CD4-positive, alpha-beta T cell treated with Interferon gamma for 1 hour (primary cell): ENCODE measurements at places on chromosomes 3 and 15.

DNA sequence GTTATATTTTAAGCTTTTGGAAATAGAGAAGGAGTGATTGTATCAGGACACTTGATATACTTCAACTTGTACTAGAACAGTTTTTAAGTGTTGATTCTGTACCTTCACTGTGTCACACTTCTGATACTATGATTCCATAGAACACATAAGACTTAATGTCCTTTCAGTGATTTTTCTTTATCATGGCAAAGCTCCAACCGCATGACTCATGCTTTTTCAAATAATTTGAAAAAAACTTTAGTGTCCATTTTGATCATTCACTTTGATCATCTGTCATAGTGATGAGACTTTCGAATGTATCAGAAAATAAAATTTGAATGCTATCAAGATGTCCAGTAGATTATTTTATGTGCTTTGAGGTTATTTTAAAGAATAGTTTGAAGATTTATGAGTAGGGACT is 32.0 kb downstream of the AP4E1 start:
- no peak for DNase-seq

DNA sequence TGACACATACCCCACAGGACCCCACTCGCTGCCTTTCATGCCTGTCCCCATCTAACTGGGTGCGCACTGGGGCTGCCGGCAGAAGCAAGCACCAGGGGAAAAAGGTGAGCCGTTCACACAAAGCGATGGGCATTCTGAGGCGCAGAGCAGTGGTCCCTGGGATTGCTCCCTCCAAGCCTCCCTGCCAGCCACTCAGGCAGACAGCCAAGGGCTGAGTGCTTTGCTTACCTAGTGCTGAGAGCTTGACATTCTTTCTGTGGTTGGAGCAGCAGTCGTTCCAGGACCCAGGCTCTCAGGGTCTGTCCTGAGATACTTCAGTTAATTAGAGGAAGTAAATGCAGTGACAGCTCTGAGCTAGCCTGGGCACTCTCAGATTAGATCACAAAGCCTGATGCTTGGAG is 5.7 kb downstream of the ESYT3 start:
- no peak for DNase-seq

DNA sequence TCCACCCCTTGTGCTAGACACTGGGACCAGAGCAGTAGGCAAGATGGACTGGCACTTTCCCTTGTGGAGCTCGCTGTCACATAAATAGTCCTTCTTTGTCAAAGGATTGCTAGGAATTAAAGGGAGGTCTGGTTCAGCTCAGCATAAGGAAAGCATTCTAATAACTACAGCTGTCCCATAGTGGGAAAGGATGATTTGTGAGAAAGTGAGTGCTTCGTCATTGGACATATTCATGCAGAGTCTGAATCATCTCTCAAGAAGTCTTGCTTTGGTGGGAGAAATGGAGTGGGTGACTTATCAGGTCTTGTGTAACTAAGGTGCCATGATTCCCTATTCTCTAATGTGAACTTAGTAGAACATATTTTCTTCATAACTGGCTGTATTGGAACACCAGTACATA is 14.7 kb downstream of the PPARG start:
- no peak for DNase-seq

- DNase-seq: no peak
These were observed 55.4 kb downstream of the NUP210 start for GRCh38 chr3:13364602-13365271.

DNA sequence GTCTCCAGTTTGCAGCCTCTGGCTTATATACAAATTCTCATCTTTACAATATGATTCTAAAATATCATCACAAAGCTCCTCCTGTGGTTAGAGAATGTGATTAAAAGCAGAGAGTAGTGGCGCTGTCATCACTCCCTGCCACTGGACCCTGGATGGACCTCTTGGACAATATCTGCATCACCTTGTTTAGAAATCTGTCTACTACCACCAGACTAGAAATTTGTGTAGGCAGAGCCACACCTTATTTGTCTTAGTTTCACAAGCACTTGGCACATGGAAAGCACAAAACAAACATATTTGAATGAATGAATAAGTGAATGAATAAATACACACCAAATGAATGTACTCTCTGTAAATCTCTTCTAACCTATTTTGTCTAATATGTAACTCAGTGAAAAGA is 68.1 kb downstream of the IMPG2 start:
- DNase-seq: no peak

GRCh38 chr3:14231998-14232501 is 53.4 kb downstream of the LSM3 start:
- DNase-seq: no peak

DNA sequence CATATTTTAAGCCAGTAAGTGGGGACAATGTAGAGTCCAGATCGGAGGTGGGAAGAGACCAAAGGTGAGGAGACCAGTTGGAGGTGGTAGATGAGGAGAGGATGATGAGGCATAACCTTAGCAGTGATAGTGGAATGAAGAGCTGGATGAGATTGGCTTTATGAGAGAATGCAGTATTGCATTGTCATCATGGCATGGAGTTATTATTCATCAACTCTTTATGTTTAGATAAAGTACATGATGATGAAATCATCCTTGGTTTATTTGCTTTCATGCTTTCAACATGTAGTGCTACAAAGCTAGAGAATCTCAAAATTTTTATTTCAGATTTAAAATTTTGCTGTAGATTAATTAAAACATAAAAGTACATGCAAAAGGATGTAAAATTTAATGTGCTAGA is 64.0 kb downstream of the PPM1L start:
- no peak for DNase-seq

DNA sequence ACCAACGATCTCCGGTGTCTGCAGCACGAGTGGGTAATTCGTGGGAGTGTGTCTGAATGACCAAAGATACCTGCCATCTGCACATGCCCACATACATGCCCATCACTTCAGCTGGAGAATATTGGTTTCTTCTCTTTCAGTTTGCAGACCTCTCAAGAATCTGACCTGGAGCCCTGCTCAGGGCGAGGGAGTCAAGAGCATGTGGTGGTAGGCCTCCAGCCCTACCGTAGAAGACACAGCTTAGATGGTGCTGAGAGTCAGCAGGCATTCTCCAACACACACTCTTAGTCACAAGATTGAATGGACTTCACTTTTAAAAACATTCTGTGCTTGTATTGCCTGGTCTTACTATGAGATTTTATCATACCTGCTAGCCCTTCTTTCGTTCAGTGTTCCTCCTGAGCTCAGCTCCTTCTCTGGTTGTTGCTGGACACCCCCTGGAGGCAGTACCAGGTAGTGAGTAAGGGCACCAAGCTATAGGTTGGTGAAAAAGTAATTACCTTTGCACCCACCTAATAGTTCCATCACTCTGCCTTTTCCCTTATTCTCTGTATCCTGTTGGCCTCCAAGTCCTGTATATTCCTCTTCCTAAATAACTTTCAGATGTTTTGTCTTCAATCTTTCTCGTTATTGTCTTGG is 252.0 kb downstream of the CACNA2D3 start:
- no peak for DNase-seq

DNA sequence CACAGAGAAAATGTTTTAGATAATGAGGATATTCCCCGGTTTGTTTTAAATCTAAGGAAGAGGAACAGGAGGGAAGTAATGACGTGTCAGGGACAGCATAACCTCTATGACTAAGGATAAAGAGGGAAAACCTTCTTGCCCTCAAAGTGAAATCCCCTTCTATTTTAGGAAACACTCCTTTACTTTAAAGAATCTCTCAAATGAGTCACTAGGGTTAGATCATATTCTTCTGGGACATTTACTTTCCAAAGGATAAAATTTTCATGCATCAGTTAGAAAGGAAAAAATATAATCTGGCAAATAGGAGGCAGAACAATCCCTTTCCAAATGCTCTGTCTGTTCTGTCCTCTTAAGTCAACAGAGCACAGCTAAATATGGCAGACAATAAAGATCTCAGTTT is 43.2 kb upstream of the UBE2E2 start:
- no peak for DNase-seq

DNA sequence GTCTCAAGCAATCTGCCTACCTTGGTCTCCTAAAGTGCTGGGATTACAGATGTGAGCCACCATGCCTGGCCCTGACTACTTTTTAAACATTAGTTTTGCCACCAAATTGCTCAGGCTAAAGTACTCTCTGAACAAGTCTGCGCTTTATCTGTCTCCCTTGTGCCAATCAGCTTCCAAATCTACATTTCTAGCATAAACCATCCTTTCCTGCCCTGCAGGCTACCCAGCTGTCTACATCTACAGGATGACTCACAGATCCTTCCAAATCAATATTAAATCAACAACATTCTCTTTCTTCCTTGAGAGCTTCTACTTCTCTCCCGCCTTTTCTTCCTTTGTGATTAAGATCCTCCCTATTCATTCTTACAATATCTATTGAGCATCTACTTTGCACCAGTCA is 16.0 kb upstream of the ATOSA start:
- DNase-seq: no peak

- no peak for DNase-seq
These were observed 18.8 kb upstream of the CFAP161 start for GRCh38 chr15:81115054-81115939.

GRCh38 chr15:95202569-95203349 is 971.4 kb downstream of the MCTP2 start:
- no peak for DNase-seq

GRCh38 chr3:134334231-134334900 is 39.9 kb downstream of the AMOTL2 start:
- no peak for DNase-seq

DNA sequence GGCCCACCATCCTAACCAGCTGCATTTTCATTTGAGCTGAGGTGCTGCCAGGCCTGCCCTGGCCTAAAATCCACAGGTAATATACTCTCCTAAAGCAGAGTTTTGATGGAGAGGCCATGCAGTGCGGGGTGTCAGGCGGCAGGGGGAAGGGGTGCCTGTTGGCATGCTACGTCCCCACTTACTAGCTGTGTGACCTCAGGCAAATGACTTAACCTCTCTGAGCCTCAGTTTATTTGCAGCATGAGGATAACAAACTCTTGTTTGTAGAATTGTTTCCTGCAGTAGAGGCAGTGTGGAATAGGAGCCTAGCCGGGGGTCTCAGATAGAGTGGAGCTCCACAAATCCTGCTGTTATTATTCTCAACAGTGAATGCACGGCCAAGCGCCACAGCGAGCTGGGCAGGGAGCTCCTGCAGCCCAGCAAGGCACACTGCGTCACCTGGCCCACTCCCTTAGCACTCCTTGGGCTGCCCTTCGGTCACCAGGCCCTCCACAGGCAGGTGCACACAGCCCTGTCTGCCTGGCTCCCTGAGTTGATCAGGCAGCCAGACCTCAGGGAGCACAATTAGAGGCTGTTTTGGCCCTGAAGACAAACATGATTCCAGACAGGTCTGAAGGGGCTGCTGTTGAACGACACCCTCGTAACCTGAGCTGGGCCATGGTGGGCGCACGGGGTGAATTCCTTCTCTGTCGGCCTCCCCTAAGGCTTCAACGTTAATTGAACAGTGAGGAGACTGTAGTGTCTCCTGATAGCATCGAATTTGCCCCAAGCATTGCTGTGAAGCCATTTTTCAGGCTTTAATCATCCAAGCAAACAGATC is 248.8 kb upstream of the LYSMD4 start:
- DNase-seq: no peak

DNA sequence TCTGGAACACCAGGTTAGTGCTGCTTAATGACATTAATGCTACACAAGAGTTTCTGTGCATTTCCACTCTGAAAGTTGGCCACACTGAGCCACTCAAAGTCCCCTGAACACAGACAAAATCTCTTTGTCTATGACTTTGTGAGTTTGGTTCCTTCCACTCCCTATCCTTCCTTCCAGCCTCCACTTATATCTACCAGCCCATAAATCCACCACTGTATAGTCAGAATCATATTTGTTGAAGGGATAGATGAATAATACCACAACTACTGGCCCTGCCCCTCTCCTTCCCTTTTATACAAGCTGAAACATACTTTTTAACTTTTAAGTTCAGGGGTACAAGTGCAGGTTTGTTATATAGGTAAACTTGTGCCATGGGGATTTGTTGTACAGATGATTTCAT is 127.5 kb downstream of the ABHD5 start:
- no peak for DNase-seq

DNA sequence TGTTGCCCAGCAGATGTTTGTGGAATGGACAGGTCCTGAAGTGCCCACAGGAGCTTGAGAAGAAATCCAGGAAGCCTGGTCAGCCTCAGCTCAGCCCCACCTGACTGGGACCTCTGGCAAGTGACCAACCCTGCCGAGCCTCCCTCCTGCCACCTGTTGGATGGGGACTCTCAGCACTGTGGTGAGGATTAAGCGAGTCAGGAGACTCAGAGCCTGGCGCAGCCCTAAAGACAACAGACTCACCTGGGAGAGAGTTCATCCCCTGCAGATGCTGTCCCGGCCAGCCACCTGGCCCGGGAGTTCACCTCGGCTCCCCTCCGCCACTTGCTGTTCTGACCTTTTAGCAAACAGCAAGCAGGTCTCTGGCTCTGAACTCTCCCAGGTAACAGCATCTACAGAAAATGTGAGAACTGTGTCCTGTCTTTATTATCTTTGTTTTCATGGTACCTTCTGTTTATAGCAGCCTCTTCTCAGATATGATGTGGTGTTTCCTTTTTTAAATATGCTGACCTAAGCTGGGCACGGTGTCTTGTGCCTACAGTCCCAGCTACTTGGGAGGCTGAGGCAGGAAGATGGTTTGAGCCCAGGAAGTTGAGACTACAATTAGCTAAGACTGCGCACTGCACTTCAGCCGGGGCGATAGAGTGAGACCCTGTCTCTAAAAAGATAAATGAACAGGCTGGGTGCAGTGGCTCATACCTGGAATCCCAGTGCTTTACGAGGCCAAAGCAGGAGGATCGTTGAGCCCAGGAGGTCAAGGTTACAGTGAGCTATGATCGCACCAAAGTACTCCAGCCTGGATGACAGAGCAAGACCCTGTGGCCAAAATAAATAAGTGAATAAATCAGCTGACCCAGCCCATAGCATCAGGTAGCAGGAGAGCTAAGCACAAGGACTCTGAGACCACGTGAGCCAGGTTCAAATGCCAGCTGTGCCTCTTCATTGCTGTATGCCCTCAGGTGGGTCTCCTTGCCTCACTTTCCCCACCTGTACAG is 32.4 kb upstream of the SLC6A6 start:
- DNase-seq: no peak

GRCh38 chr3:10085738-10086137 is 22.3 kb downstream of the FANCD2OS start:
- no peak for DNase-seq

DNA sequence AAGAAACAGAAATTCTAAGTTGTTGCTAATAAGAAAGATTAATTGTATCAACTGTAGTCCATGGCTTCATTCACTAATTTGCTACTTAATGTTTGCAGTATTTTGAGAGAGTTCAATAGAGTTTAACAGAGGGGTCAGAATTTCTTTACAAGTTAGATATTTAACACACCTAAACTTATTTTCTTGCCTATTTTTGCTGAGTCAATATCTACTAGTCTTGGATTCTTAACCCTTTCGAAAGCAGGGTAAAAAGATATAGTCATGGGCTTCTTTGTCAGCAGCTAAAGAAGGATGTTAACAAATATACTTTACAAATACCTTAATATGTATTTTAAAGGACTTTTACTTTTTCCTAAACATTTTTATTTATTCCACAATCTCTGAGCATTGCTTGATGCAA is 155.6 kb downstream of the MDFIC2 start:
- DNase-seq: no peak

GRCh38 chr15:37253877-37254276 is 153.5 kb upstream of the MEIS2 start:
- DNase-seq: no peak
